CD4-positive, alpha-beta T cell treated with Interleukin-21 for 1 hour (primary cell): ENCODE measurements at places on chromosomes 2 and 18.
A peak's percentile ranks its signal among the peaks of the same experiment; 100 is the strongest.

- DNase-seq, result no peak
Measured at GRCh38 chr18:50720325-50720674, 99.5 kb downstream of the MRO start.

GRCh38 chr2:152485954-152486736, 151.2 kb downstream of the FMNL2 start:
- no peak for DNase-seq

- DNase-seq, result no peak
Measured at GRCh38 chr18:61948846-61949438, 56.1 kb upstream of the RNF152 start.

- no peak for DNase-seq
Measured at GRCh38 chr2:67013821-67014220, 383.3 kb upstream of the ETAA1 start.

DNA sequence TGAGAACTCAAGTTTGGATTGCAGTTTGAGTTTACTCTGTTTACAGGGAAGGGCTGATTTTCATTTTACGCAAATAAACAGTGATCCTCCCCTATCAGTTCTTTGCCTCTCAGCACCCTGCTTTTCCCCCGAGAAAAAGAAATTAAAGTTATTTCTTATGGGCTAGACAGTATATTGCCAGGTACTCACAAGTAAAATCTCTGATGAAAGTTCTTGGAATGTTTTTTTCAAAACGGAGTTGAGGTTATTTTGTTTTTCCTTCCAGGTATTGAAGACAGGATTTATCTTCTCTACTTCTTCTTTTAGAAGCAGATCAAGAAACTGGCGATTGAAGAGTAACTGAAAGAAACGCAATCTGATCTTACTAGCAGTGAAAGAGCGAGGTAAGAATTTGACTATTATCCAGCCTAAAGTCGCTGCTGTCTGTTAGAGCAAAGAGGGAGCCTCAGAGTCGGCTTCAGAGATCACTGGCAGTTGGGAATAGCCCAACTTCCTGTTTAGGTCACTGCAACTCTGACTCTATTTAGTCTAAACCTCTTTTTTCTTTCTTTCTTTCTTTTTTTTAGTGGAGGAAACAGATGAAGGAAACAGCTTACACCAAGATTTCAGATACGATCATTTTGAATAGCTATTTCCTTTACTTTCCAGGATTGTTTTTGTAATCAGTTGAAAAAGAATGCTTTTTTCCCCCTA, at the start of gene TFPI:
Gene TFPI, minus strand, starts transcription at position 425 of the 693 bp plus-strand sequence. CDS start 50,667 bp downstream, outside the sequence.
- DNase-seq, result no peak

DNA sequence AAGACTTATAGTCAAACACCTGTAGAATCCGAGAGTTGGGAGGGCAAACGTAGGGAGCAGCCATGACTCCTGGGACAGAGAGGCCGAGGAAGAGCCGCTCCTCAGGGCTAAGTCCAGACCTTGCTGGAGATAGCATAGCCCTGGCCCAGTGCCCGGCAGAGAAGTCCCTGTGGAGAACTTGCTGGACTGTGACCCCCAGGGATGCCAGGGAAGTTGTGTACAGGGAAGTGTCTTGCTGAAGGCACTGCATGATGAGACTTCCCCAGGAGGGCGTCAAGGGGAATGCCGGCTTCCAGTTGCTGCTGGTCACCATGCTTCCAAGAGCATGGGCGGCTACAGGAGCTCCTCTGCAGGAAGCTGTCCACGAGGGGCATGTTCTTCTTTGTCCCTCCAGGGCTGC, 8.6 kb upstream of the CNDP1 start:
- DNase-seq, result no peak

DNA sequence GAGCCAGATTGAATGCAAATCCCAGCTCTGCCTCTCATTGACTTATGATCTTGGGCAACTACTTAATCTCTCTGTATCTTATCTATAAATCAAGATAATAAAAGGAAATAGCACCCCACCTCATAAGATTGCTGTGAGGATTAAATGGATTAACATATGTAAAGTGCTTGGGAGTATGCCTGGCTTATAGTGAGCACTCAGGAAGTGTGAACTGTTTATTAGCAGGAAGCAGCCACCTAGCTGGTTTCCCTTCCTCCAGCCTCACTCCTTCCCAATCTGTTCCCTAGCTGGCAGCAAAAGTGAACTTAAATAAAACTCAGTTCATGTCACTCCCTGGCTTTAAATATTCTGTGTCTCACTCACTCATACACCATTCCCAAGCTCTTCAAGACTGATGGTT, 526.6 kb upstream of the PKDCC start:
- DNase-seq, result no peak

DNA sequence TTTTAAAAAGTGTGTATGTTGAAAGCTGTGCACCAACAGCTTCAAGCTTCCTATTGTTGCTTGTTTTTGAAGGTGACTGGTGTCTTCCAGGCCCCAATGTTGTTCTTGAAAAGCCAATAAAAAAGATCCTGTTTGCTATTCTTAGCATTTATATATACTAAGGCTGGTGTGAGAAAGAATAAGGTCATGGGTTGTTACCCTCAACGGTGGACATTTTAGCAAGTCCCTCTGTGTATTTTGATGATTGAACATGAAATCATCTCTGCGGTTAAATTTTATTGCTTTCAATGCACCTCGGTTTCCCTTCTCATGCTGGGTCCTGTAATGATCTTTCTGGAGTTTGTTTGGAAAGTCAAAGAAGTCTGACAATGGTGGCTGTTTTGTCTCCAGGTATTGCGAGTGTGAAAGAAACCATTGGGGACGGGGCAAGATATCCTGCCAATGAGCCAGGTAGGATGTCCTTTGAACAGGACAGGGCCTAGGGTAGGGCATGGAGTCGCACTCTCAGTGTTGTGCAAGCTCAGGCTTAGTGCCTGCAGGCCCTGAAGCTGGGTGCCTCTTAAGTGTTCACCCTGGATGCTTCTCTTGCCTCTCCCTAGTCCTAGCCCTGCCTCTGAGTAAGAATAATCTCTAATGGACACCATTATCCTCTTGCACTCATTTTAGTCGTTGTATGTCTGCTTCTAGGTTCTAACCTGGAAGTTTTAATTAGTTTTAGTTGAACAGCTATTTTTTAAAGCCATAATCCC, 16.0 kb upstream of the KLF7 start:
- DNase-seq, result no peak

- DNase-seq, result no peak
Measured at GRCh38 chr2:173922760-173923159, 42.4 kb downstream of the SP3 start.

GRCh38 chr18:46630160-46630559, 26.9 kb downstream of the LOXHD1 start:
- no peak for DNase-seq

GRCh38 chr2:44560941-44561340, 199.2 kb downstream of the CAMKMT start:
- DNase-seq, result no peak

DNA sequence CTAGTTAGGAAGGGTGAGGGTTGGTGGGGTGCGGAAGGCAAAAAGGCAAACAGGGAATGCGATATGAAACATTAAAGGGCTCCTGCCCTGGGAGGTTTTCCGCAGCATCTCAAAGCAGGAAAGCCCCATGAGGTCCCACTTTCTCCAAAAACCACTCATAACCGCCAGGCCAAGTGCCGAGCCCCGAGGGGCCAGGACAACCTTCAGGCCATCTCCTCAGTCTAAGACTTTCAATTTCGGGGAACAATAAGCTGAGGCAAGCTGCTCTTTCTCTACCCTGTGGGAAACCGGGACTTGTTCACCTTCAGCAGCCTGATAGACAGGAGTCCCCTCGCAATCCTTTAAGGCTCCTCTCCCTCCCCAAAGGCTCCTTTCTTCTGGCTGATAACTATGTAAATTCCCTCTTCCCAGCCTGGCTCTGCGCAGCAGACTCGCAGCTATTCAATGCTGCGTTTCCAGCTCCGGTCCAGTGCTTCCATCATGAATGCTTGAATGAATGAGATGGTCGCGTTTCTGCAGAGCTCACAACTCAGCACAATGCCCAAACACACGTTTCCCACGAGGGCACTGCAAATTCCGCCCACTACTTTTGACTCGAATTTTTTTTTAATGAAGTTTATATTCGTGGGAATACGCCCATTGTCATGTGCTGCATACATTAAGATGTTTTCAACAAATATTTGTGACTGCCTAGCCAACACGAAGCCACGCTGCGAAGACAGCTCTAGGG, 1.4 kb downstream of the LAMA1 start:
- no peak for DNase-seq

GRCh38 chr2:27249891-27250651, 12.8 kb downstream of the SLC30A3 start:
- DNase-seq, result peak; percentile 41

DNA sequence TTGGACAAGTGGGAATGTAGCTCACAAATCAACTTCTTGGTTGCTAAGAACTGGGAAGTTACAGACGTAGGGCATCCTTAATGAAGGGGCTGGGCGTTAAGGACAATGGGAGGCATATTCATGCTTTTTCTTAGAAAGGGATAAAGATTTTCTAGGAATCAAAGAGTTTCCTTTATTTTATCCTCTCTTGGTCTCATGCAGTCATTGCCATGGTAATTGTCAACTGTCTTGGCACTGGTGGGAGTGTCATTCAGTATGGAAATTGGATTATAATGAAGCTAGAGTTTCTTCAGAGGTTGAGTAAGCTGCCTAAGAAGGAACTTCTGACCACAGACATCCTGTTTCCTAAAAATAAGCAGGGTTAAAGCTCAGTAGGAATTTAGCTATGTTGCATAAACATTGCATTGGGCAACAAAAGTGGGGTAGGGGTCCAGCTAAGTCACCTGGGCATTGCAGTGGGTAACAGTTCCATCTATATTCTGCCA, 114.0 kb downstream of the LYPD6B start:
- DNase-seq, result no peak

GRCh38 chr2:201363857-201364560, 6.9 kb upstream of the FLACC1 start:
- DNase-seq, result peak; percentile 74

DNA sequence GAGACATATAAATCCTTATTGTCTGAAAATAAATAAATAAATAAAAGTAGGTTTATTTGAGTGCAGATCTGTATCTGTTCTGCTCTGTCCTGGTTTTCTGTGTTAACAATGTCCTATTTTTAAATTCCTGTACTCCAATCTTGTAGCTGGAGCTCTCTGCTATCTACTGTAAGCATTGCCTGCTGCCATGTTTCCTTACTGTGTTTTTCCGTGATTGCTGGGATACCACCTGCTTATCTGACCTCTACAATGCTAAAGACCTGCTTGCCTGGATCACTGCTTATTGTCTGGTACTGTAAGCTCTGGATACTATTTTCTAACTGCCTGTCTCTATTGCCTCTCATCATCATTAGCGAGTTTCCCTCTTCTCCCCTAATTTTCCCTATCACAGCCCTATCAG, 11.6 kb downstream of the PTPN4 start:
- DNase-seq, result no peak

DNA sequence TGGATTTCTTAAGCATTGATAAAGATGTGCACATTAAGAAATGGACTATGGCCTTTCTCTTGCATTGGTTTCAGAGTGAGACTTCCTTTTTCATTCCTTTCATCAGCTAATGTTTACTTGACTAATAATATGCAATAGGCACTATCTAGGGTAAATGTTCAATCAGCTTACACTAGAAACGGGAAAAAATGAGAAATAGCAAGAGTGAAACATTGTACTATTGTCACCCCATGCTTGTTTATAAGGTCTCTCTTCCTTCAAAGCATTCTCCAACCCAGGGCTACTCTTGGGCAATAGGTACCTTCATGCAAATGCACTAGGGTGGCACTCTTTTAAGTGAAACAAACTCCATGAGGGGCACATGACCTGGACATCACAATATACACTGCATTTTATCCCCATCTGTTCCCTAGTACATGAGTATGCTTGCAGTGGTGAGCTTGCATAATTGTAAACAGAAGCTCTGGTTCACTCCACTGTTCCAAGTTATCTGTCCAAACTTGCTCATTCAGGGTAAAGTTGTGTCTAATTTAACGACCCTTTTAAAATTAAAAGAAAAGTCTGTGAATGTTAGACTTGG, 402.3 kb downstream of the ERBB4 start:
- no peak for DNase-seq

DNA sequence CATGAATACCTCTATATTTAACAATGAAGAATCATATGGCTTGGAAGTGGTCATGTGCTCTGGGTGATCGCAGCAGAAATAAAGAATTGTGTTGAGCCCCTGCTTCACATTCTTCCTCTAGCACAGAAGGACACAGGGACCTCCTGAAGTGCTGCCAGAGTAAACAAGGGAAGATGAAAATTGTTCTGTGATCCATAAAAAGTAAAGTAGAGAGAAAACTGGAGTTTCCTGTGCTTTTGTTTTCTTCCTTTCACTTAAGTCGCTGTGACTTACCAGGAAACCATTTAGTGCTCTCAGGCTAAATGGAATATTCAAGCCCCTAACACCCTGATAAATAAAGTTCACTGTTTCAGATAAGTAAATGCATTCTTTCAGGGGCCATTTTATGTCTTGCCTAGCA, 1173.6 kb upstream of the CHAC2 start:
- no peak for DNase-seq

- DNase-seq, result no peak
Measured at GRCh38 chr2:64105670-64106461, 38.4 kb downstream of the PELI1 start.

DNA sequence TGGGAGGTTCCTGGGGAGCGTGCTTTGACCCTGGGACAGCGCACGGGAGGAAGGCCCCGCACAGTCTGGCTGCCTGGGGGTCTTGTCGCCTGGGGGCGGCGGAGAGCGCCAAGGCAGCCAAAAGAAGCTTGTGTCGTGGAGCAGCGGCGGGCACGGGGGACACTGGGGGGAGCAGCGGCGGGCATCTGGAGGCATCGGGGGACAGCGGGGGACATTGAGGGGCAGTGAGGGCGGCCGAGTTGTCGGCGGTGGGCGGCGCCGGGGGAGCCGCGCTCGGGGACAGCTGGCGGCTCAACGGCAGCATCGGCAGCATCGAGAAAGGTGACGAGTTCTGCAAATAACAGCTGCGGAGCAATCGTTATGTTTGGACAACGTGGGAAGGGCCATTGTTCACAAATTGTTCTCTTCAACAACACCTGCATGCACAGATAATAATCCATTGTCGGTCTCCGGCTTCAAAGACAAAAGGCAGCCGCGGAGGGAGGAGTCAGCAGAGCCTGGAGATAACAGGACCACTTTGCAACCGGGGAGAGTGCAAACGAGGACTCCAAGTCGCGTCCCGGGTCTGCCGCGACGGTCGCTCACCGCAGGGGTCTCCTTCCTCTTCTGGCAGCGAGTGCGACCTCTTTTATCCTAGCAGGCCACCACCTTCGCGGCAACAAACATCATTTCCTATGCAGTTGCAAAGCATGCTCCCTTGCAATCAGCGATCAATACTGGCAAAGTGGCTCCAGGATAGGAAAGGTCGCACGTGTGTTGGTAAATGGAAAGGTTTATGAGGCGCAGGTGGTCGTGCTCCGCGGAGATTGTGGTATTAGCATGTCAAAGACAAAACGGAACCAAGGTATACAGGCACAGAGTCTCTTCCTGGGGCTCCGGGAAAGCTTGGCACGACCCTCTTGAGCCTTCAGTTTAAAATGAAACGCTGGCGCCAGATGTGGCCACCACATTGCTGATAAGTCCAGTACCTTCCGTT, 132.3 kb upstream of the DLX2 start:
- peak; percentile 33 for DNase-seq

- no peak for DNase-seq
Measured at GRCh38 chr2:46161315-46161714, 135.9 kb upstream of the EPAS1 start.

GRCh38 chr2:174748948-174749347, 15.3 kb downstream of the CHRNA1 start:
- peak; percentile 77 for DNase-seq
